Epithelial cell of prostate (primary cell): ENCODE measurements at places on chromosomes 6 and 20.

DNA sequence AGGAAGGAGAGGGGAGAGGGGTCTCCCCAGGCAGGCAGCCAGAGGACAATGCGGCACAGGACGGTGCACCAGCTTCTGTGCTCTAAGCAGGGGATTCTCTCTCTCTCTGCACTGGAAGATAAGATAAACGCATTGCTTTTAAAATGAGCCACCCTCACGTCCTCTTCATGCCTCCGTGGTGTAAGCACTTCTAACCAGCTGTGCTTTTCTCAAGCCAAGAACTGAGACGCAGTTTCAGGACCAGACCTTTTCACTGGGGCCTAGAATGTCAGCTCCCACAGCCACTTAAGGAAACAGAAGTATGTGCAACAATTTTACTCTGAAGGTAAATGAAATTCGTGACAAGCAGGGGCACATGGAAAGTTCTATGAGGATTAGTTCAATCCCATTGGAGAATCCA lies 82.4 kb downstream of the PSMB1 start:
- DNase-seq = no peak

DNA sequence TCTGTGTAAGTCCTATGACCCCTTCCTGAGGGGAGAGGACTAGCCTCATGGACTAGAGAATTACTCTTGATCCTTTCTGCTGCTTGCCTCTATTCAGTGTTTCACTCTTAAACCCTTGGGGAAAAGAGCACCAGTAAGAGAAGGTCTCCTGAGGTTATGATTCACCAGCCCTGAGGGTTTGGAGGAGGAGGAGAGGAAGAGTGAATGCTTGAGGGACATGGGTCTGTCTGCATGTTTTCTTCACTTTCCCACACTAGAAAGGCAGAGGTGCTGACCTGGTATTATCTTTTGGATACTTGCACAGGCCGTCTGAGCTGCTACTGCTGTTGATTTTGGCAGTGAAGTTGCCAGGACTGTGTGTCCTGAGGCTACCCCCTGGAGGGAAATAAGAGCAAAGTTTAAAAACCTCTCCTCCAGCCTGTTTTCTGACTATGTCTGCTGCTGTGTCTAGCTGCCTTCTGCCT lies 78.3 kb downstream of the CD109 start:
- DNase-seq = peak; percentile 14

GRCh38 chr6:143647191-143647590 lies 30.6 kb upstream of the PHACTR2 start:
- no peak for DNase-seq

GRCh38 chr20:57851025-57851682 lies 141.3 kb upstream of the PMEPA1 start:
- DNase-seq = no peak

DNA sequence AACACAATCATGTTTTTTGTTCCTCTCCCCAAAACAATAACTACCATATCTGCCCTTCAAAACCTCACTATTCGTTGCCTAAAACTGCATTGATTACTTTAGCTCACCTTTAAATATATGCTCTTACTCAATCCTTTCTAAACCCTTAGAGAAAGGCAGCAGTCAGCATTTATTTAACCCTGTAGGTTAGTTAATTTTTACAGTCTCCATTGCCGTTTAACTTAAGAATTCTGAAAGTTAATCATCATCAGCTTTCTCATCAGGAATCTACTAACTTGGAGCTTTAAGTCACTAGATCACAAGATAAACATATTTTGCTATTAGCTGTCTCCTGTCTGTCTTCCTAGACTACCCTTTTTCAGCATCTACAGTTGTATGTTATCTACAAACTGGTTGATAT lies 991.9 kb downstream of the EPHA7 start:
- DNase-seq = no peak

- DNase-seq = no peak
Measured at GRCh38 chr6:24908650-24909035, 27.1 kb downstream of the RIPOR2 start.

DNA sequence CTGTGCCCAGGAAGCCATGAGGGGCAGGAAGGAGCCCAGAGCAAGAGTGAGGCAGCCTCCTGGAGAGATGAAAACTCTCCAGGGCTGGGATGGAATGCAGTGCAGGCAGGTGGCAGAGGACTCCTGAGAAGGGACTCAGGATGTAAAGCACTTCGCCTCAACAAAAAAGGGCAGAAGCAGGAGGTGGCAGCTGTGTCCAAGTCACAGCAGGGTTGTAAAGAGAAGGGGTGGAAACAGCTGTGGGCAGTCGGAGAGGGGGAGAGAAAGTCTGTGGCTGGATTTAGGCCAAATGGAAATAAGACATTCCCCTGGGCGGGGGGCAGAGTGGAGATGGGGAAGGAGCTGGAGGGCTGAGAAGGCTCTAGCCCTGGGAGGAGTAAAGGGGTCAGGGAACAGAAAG lies 34.9 kb downstream of the CYP21A2 start:
- DNase-seq = no peak

- DNase-seq = no peak
Measured at GRCh38 chr20:12824328-12825225, 184.2 kb upstream of the SPTLC3 start.

DNA sequence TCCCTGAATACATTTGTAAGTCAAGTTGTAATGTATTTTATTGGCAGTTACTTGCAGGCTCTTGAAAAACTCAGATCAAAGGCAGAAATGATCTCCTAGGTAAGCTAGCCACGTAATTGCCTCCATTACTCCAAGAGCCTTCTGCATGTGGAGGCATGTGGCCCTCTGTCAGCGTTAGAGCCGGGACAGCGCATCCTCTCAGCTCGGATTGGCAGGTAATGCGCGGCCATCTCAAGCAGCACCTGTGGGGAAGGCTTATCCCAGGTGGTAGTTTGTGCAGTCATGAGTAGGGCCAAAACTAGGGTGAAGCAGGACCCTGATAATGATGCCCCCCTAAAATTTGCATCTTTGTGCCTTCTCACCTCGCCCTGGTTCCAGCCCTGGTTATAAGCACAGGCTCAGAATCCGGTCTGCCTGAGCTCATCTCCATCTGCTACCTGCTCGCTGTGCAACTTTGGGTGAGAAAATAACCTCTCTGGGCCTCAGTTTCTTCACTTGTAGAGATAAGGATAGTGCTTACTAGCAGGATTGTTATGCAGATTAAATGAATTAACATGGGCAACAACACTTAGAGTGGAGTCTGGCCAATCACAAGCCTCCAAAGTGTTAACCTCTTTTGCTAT lies 157.5 kb upstream of the PMEPA1 start:
- peak; percentile 12 for DNase-seq

DNA sequence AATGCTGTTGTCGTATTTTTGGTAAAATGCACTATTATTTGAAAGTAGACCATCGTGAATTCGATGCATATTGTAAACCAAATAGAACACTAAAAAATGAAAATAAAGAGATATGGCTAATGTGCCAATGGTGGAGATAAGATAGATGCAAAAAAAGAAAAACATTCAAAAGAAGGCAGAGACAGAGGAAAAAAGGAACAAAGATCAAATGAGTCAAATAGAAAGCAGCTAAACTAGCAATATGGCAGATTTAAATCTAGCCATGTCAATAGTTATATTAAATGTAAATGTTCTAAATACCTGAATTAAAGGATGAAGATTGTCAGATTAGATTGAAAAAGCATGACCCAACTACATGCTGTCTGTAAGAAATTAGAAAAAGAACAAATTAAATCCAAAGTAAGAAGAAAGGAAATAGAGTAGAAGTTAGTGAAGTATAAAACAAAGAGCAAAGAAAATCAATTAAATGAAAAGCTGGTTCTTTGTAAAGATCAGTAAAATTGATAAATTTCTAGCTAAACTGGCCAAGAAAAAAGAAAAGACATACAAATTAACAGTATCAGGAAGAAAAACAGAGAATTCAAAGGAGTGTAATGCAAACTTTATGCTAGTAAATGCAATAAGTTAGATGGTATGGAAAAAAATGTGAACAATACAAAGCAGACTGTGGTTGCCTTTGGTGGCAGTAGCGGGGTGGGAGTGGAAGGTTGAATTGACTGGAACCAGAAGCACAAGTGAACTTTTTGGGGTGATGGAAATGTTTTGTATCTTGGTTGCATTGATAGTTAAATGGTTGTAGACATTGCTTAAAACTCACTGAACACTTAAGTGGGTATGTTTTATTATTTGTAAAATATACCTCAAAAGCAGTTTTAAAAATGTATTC lies 44.8 kb downstream of the PTPN1 start:
- no peak for DNase-seq

GRCh38 chr6:98877250-98877649 lies 42.9 kb downstream of the POU3F2 start:
- DNase-seq = no peak

- no peak for DNase-seq
Measured at GRCh38 chr6:27275025-27275956, 27.8 kb downstream of the PRSS16 start.

DNA sequence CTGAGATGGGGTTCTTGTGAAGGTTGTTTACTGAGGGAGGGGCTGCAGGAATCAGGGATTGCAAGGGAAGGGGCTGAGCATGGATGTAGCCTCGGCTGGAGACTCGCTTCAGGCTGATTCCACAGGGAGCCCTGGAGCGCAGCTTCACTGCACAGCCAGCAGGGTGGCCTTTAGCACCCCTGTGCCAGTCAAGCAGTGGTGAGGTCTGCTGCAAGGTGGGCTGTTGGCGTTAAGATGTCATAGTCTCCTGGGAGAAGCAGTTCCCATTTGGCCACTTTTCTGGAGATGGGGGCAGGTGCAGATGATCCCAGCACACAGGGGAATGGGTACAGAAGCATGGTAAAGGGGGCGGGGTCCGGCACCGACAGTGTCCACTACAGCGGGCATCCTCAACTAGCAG lies 126.3 kb downstream of the TOX2 start:
- no peak for DNase-seq
